ENCODE measurements at places on chromosomes 7 and 10.

GRCh38 chr10:15460661-15461060 is 89.6 kb upstream of the FAM171A1 start:
- no peak for DNase-seq

- no peak for DNase-seq
Measured at GRCh38 chr7:49001610-49002033, 77.3 kb downstream of the CDC14C start.

- no peak for DNase-seq
Measured at GRCh38 chr10:73017955-73018480, 63.4 kb upstream of the PLA2G12B start.

- DNase-seq = no peak
Measured at GRCh38 chr7:86785641-86786040, 141.9 kb downstream of the GRM3 start.

DNA sequence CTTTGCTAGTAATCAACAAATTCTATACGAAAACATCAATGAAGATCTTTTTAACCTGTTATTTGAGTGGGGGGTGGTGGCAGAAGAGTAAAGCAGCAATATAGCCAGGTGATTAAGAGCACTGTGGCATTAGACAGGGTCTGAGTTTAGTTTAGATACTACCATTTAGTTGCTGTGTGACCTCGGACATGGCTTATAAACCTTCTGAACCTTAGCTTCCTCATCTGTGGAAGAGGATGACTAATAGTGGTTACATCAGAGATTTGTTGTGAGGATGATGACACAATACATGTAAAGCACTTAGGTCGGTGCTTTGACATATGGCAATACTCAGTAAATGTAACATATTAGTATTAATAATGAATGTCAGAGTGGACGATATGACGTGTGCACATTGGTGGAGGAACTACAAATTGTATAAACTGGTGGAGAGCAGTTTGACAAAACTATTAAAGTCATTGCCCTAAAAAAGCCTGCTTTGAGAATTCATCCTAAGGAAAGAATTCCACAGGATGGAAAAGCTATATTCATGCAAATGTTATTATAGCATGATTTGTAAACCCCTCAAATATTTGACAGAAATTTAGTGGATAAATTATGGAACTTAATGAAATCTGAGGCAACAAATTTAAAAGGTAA is 24.3 kb downstream of the SPAG6 start:
- no peak for DNase-seq

GRCh38 chr7:114759347-114760062 is 162.4 kb upstream of the MDFIC start:
- DNase-seq = no peak

DNA sequence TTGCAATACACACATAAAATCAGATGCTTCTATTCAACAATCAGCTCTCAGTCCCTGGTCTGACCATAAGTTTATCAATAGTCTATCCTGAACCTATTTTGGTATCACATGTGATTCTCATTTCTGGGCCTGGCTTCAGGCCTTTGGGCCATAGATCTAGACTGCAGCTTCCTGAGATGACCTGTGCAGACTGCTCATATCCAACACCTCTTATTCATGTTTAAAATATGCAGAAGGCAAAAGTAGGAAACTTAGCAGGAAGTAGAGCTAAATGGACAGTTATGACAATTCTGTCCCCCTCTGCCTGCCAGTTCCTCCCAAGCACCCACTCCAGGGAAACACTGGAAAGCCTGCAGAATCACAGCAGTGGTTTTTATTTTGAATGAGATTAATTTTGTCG is 53.3 kb downstream of the C7orf25 start:
- no peak for DNase-seq

DNA sequence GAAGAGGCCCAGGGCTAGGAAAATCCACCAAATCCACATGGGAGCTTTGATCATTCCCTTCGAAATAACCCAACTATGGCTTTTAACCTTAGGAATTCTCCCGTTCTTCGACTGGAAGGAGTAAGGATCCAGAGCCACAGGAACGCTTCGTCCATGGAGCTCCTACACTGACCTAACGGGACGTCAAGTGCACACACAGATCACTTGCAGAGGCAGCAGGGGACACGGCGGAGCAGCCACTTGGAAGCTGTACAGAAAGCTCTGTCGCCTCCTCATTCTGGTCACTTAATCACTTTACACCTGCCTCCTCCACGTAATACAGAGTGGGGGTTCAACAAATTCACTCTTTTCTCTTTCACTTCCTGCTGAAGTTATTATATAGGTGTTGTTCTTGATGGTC is 43.9 kb downstream of the RSU1 start:
- DNase-seq = no peak

DNA sequence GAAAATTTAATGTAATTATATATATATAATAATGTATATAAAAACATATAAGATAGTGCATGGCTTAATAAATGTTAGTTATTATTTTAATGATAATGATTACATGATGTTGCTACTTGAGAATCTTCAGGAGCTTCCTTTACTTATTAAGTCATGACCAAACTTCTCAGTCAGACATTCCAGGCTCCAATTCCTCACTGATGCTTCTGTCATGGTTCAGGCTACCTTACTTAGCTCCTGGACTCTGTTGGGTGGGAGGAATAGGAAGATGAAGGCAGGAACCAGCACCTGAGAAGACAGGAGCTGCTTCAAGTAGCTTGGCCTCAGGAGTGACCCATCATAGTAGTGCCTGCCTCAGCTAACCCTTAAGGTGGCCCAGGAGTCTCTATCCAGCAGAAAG is 55.0 kb upstream of the EEPD1 start:
- no peak for DNase-seq

GRCh38 chr10:97667463-97667862 is 19.6 kb downstream of the AVPI1 start:
- DNase-seq = no peak

DNA sequence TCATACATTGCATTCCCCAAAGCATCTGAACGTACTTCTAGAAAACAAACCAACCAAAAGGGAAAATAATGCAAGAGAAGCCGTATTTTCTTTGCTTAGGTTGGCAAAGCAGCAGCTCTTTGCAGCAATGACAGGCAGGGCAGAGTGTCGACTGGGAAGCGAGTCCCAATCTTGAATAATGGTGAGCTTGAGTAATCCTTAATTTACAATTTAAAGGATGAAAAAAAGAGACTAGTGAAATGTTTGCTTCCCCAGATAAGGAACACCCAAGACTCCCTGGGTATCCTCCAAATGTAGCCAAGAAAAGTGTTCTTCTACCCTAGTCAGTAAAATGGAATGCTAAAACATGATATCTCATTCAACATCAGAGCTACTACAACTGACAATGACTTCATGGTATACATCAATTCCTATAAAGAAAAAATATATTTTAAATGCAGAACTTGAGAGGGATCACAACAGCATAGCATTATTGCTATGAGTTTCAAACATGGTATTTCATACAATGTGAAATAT is 32.0 kb downstream of the GPAM start:
- DNase-seq = no peak

DNA sequence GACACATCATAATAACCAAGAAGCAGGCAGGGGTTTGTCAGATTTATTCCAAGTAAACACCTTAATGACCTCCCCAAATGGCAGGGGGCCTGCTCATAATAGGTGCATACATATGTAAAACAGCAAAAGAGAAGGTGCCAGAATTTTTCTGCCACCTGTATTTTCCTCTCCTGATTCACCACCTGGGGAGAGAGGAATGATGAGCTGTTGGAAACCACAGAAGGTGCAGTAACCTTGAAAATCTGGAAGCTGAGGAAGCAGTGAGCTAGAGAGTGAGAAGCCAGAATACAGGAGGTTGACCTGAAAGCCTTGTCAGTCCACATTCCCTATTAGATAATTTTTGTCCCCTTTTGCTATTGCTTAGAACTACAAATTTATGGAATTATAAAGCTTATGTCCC is 46.2 kb upstream of the PDE1C start:
- no peak for DNase-seq

DNA sequence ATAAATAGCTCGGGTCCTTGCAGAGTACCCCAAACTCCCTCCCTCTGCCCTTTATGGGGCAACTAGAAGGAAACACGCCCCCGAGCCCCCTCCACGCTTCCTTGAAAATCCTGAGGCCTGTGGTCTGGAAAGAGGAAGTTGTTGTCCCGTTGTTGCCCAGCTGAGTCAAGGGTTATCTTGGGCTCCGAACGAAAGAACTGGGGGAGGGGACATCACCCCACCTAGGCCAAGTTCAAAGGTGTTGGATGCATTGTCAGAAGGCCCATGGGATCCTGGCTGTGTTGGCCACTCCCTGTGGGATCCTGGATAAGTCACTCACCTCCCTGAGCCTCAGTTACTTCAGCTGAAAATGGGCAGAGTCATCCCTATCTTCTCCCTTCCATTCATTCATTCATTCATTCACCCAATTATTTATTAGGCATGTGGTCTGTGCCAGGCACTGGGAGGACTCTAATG is at the start of gene CCL24:
Gene CCL24, minus strand, starts transcription at position 26 of the 456 bp plus-strand sequence. CDS start 91 bp downstream, outside the sequence.
- DNase-seq = no peak

DNA sequence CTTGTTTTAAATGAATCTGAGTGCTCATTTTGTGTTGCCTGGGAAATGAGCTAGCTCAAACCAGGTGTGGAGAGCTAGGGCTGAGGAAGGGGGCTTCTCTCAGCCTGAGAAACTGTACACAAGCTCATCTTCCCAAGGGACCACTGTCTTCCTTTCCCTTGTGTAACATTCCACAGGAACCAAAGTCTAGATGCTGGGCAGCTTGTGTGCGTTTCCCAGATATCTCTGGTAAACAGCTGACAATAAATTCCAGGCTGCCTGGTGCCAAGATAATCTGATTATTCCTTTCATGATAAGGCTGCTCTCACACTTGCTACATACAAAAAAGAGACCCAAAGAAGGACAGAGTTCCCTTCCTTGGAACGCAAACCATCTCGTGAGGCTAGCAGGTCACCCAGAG is 33.1 kb upstream of the MKLN1 start:
- no peak for DNase-seq

DNA sequence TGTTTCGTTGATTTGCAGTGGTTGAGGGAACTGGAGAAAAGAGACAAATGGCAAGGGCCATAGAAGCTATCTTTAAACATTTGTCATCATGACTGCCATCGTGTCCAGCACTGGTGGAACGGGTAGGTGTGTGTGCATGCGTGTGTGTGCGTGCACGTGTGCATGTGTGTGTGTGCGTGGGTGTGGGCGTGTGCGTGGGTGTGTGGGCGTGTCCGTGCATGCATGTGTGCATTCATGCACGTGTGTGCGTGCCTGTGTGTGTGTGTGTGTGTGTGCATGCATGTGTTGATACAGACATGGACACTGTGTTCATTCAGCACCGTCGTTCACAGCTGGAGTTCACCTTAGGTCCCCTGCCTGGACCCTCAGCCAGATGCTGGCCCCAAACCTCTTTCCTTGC is 38.1 kb upstream of the AP5Z1 start:
- no peak for DNase-seq

DNA sequence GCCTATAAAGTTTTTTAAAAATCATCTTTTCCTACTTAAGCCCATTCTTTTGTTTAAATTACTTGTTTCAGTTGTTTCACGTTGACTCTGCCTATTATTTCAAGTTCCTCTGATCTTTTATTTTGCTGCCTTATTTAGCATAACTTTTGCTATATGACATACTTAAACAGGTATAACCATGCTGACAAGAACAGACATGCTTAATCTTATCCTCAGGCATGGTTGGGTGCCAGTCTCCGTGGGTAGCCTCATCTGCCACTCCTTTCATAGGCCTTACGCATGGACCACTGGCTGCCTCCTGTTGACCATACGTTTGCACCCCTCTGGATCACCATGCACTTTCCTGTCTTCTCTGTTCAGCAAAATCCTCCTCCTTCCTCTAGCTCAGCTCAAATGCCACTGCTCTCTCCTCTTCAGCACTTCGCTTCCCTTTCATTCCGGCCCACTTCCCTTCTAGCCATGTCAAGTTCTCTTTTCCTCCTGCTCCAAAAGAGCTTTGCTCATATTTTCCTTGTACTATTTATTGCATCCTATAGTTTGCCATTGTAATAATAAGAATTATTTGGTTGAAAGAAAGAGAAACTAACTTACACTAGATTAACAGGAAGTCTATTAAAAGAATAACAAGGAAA is 10.0 kb upstream of the TSPAN33 start:
- DNase-seq = no peak

GRCh38 chr10:57202356-57202755 is 841.3 kb upstream of the ZWINT start:
- DNase-seq = no peak

DNA sequence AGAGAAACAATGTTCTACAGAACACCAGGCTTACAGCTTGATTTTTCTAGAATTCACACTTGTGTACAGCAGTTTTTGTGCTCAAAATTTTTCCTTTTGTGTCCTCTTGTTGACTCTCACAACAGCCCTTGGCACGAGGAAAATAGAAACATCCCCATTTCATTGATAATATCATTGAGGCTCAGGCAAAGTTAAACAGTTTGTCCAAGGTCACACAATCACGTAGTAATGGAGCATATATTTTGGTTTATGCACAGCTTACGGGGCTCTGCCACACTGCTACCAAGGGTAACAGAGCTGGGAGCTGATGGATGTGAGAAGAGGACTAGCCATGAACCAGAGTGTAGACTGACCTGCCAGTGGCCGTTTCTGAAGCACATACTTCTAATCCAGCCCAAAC is 292.0 kb downstream of the FZD1 start:
- no peak for DNase-seq

GRCh38 chr7:141234335-141235105 is 160.7 kb downstream of the TMEM178B start:
- no peak for DNase-seq

- no peak for DNase-seq
Measured at GRCh38 chr7:131328377-131329175, 900 bp downstream of the MKLN1 start.

DNA sequence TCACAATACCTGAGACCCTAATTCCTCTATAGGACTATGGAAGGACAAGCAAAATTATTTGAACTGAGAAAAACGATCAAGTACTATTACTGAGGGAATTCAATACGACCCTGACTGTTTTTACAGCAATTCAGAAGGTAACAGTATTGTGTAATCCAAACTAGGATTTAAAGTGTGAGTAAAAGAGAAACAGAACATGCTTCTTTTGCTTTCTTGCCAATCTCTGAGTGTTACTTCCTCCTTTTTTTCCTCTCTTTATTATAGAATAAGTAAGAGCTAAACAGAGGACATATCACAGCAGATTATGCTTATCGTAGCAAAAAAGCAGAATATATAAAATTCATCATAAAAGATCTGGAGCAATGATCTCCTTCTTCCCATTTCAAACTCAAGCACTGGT is 292.1 kb downstream of the THSD7A start:
- no peak for DNase-seq

GRCh38 chr7:41046776-41047175 is 656.1 kb downstream of the INHBA start:
- no peak for DNase-seq

DNA sequence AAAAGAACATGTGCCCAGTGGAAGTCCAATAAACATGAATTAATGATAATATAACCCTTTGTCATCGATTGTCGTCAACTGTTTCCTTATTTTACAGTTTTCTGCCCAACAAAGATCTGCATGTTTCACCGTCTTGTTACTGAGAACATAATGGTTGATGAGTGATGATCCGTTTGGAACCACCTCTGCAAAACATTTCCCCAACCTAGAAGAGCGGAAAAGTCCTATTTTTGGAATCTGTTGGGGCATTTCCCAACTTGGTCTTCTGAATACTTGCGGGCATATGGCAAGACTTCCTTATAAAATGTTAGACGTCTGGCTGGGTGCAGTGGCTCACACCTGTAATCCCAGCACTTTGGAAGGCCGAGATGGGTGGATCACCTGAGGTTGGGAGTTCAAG is 32.1 kb downstream of the CNPY1 start:
- no peak for DNase-seq

GRCh38 chr10:68600041-68600778 is 40.1 kb downstream of the TET1 start:
- peak; percentile 8 for DNase-seq

Data from activated CD4-positive, alpha-beta T cell treated with anti-CD3 and anti-CD28 coated beads, Interleukin-2, amount 50 U/mL, for 24 hours (primary cell).